ENCODE measurements at places on chromosomes 13 and 19.

GRCh38 chr13:21971662-21972621 lies 301.1 kb downstream of the FGF9 start:
- DNase-seq: no peak

DNA sequence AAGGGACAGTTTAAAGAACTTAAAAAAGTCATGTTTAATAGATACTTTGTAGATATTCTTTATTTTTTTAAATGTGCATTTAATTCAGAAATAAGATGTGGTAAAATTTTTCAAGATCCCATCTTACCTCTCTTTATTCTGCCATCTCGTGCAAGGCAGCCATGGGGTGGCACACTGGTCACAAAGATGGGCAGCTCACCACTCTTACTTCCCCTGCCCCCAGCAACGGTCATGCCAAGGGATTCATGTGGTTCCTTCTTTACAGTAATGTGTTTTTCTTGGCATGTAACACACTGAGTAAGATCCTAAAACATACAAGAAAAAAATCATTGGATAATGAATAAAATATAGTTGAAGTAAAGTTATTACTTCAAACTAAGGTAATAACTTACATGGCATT lies 64.2 kb downstream of the LNX2 start:
- DNase-seq: no peak

DNA sequence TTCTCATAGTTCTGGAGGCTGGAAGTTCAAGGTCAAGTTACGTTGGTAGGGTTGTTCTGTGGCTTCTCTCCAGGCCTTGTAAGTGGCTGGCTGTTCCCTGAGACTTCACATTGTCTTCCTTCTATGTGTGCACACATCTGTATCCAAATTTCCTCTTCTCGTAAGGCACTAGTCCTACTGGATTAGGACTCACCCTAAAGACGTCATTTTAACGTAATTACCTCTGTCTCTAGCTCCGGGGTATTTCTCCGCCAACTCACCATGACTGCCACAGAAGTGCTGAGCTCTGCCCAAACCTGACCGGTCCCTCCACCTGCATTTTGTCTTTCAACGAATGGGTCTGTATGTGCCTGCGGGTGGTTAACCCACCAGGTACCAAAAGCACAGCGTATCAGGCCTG lies 8.7 kb upstream of the SYDE1 start:
- no peak for DNase-seq

DNA sequence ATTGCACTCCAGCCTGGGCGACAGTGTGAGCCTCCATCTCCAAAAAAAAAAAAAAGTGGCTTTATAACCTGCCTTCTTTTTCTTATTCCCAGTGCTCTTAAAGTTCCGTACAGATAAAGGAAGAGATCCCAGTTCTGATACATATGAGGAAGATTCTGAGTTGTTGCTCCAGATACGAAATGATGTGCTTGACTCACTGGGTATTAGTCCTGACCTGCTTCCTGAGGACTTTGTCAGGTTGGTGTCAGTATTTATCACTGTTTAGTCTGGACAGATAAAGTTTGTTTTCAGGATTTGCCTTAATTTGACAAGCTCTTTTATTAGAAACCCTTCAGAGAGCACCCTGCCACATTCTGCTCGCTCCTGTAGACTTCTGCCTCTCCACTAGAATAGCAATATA lies 33.9 kb downstream of the BBC3 start:
- DNase-seq: no peak

- DNase-seq: peak; percentile 45
These were observed 14.5 kb upstream of the DCT start for GRCh38 chr13:94494026-94494425.

GRCh38 chr13:76596216-76596615 lies 290.0 kb downstream of the KCTD12 start:
- DNase-seq: no peak

DNA sequence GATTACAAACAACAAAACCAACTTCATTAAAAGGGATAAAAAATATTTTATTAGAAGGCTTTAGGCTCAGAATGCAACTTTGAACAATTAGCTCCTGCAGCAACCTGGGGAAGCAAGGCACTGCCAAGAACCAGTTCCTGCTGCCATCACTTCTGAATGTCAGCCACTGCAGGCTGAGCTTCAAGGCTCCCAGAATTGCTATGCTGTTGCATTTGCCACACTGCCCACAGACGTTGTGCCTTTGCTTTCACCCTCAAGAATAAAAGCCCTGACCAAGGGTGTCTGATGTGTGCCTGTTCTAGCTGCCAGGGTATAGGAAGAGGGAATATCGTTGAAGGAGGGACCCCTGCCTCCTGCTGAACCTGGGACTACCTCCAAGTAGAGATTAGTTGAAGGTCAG lies 238.4 kb downstream of the ITGBL1 start:
- no peak for DNase-seq

GRCh38 chr19:4584670-4585460 lies 25.4 kb upstream of the SEMA6B start:
- DNase-seq: peak; percentile 79

- DNase-seq: no peak
These were observed 474 bp downstream of the ARHGEF18 start for GRCh38 chr19:7349231-7349591.

GRCh38 chr19:17043744-17044143 lies 17.1 kb upstream of the CPAMD8 start:
- no peak for DNase-seq

- peak; percentile 93 for DNase-seq
These were observed 14.9 kb downstream of the ARID3A start for GRCh38 chr19:940591-941291.

GRCh38 chr13:59312776-59313175 lies 851.0 kb downstream of the DIAPH3 start:
- DNase-seq: no peak

- no peak for DNase-seq
These were observed 128.9 kb downstream of the CDK8 start for GRCh38 chr13:26382835-26383234.

- no peak for DNase-seq
These were observed 572 bp upstream of the FKBP8 start for GRCh38 chr19:18543814-18544475.

- no peak for DNase-seq
These were observed 234.8 kb downstream of the DACH1 start for GRCh38 chr13:71632206-71632605.

DNA sequence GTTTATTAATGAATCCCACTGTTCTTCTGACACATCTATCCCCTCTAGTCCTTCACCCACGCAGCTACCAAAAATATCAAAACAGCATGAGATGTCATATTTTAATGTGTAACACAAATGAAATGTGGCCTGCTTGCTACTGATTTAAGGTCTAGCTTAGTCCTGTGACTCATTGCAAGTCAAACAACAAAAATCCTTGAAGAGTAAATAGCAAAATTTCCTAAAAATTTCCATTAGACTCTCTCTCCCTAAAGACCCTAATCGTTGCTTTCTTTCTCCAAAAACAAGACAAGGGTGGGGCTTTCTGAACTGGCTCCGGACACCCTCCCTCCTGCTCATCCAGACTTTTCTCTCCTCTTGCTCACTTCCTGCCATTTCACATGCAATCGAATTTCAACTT lies 99.9 kb upstream of the IPO5 start:
- no peak for DNase-seq

DNA sequence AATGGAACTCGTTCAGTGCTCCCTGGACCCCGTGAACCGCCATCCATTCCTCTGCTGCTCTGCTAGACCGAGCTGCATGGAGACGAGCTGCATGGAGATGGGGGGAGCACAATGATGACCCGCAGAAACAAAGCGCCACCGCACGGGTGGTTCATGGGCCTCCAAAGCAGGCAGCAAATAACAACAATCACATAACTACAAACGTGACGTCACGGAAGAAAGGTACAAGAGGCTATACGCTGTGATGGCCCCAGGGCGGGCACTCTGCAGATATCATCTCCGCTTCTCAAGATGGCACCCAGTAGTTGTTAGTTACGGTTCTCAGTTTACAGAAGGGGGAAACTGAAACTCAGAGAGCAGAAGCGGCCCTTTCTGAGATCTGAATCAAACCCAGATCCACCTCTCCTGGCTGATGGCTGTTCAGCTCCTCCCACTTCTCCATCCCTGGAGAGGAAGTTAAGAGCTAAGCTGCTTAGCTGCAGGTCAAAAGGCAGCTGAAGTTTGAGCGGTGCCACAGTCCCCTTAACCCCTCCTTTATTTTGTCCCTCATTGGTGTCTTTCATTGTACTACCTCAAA lies 1.7 kb downstream of the ATP13A1 start:
- DNase-seq: peak; percentile 60

GRCh38 chr19:49677901-49678674 lies 1.0 kb downstream of the PRMT1 start:
- peak; percentile 81 for DNase-seq

GRCh38 chr13:91154558-91155353 lies 192.7 kb upstream of the MIR17HG start:
- DNase-seq: no peak

GRCh38 chr13:24943136-24943535 lies 152.8 kb upstream of the PABPC3 start:
- no peak for DNase-seq

GRCh38 chr19:18266771-18267686 lies 7.2 kb downstream of the IQCN start:
- DNase-seq: no peak

DNA sequence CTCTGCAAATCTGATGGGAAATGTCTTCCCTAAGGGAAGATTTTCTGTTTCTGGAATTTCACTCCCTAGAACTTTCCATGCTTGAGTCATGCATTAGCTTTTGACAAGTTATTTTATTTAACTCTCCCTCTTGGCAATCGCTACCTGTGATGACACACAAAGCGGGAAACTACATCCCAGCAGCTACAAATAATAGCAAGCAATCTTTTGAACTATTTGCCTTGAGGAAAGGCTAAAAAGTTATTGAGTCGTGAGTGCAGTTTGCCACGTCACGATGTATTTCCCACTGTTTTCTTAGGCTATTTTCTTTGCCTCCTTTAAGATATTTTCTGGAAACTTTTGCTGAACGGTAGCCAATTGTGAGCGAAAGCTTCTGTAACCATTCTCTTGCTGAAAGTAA lies 353.3 kb upstream of the HTR2A start:
- DNase-seq: no peak

GRCh38 chr19:56403261-56403660 lies 871 bp upstream of the ZNF583 start:
- DNase-seq: no peak

- no peak for DNase-seq
These were observed 762 bp downstream of the KANK3 start for GRCh38 chr19:8342316-8342683.

- peak; percentile 98 for DNase-seq
These were observed at the start of gene PLIN5 for GRCh38 chr19:4534836-4535658. Gene PLIN5, minus strand, starts transcription at chr19:4535224. Its CDS starts 1,150 bp downstream, at chr19:4534074.

- DNase-seq: peak; percentile 94
These were observed 96.8 kb downstream of the ATP8A2 start for GRCh38 chr13:25468325-25469168.

- DNase-seq: no peak
These were observed 183.1 kb downstream of the LHFPL6 start for GRCh38 chr13:39419876-39420275.

DNA sequence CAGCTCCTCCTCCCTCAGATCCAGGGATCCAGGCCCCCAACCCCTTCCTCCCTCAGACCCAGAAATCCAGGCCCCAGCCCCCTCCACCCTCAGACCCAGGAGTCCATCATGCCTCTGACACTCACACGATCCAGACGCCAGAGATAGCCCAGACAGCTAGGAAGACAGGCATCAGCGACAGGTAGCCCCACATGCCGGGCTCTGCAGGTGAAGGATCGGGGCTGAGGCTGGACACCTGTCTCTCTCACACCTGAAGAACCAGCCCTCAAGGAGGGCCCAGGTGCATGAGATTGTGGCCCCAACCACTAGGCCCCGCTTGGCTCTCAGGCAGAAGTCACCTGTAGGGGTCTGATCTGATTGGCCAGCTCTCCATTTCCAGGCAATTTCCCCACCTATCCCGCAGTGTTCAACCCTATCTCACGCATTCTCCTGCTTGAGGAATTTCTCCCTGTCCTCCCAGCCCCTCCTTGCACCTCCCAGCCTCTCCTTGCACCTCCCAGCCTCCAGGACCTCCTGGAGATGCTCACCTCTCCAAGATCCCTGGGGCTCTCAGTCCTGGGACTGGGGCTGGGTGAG lies 4.2 kb downstream of the TMEM150B start:
- no peak for DNase-seq

DNA sequence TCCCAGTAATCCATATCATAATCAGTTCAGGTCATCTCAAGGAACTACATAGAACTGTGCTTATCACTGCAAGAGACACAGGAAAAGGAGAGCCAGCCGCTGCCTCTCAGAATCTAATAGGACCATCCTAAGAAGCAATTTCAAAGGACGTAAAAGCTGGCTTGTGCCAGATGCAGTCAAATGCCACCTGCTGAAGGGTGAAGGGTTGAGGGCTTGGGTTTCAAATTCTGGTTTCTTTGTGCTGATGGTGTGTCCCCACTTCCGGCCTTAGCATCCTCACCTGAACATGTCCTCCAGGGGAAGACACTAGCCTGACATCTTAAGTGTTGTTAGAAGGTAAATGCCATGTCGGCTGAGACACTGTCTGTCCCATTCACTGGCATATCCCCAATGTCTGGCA lies 477.1 kb upstream of the TSHZ3 start:
- DNase-seq: no peak

GRCh38 chr13:39451301-39451700 lies 151.7 kb downstream of the LHFPL6 start:
- DNase-seq: no peak

DNA sequence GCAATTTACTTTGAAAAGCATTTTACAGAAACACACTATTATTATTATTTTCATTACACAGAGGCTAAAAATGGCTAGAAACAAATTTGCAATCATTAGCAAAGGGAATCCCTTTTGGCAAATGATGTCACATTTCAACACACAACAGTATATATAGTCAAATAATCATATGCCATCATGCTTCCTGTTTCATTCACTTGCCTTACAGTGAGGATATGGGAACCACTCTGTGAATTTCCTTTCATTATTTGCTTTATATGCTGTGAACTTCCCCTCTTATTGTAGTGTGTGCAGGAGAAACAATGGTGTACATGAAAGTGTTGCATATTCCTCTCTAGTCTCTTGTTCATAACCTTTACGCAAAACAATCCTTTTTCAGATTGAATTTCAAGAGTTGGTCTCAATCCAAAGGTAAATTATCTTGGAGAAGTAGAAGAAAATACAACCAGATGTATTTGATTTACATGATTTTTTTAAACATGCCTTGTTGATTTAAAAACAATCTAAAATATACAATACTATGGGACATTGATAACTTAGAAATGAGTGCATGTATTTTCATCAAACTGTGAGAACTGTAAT lies 657.3 kb downstream of the EFNB2 start:
- no peak for DNase-seq

DNA sequence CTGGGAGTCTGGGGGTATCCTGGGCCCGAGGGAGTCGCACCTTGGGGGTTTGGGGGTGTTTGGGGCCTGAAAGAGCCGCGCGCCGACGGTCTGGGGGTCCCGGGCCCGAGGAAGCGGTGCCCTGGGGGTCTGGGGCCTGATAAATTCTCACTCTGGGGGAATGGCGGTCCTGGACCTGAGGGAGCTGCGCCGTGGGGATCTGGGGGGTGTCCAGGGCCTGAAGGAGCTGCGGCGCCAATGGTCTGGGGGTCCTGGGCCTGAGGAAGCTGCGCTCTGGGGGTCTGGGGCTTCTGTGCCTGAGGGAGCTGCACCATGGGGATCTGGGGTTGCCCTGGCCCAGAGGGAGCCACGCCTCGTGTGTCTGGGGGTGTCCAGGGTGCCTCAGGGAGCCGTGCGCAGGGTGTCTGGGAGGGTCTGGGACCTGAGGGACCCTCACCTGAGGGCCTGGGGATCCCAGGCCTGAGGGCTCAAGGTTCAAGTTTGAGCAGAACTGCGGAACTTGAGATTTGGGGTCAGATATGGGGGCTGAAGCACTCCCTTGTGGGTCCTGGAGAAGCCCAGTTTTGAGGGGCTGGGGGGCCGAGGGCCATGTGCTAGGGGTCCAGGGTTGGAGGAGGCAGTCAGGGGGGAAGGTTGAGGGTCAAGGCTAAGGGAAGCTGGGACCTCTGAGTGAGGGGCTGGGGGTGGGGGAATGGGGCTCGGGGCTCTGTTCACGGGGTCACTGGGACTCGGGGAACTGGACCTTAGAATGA lies 1.1 kb downstream of the HDGFL2 start:
- peak; percentile 16 for DNase-seq
